ENCODE measurements at places on chromosomes 1 and 21.

DNA sequence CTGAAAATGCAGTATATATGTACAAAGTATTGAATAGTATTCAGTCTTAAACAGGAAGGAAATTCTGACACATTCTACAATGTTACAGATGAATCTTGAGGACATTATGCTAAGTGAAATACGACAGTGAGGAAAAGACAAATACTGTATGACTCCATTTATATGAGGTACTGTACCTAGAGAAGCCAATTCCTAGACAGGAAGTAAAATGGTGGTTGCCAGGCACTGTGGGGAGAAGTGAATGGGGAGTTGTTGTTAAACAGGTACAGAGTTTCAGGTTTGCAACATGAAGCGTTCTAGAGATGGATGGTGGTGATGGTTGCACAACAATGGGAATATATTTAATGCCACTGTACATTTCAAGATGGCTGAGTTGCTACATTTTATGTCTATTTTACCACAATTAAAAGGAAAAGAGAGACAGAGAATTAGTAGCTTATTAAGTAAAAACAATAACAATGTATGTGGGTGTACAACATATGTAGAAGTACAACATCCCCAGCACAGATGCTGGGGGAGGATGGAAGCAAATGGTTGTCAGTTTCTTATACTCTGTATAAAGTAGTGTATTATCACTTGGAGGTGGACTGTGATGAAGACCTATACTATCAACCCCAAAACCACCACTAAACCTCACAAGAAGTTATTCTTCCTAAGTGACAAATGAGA lies 3.9 kb upstream of the RAB4A start:
- DNase-seq = no peak

- no peak for DNase-seq
Measured at GRCh38 chr1:86449103-86449502, 19.6 kb upstream of the CLCA1 start.

DNA sequence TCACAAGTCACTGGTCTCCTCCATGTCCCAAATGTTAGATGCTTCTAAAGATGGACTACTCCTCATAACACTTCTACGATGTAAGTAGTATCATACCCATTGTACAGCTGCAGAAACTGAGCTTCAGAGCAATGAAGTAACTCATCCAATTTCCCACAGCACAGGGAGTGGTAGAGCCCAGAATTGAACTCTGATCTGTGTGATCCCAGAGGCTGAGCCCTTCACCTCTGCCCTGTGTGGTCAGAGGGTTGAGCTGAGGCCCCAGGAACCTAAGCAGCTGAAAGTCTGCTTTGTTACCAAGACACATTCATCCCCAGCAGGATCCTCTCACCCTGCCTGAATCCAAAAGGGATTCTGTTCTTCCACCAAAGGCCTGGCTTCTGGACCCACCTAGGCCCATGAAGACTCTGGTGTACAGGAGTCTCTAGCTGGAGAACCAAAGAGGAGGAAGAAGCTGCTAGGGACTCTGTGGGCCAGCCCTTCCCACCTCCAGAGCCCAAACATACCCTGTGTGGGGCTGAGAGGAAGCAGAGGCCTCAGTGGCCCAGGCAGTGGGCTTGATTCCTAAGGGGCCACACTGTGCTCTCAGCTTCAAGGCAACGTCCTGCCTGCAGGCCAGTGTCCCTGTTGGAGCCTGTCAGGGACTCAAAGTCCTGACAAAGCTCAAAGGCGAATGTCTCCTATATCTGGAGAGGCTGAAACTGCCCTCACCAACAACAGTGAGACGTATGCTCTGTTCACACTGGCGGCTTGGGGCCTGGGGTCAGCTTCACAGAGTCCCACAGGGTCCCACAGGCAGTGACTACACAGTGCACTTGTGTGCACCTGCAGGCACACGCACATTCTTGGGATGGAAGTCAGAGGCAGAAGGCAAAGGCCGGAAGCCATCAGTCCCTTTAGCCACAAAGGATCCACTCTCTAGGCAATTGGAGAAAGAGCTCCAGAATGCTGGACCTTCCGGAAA lies 40.4 kb upstream of the SLC30A1 start:
- DNase-seq = no peak

GRCh38 chr1:234295068-234295467 lies 78.2 kb upstream of the COA6 start:
- DNase-seq = no peak

- no peak for DNase-seq
Measured at GRCh38 chr1:201122321-201122957, 4.5 kb downstream of the ASCL5 start.

GRCh38 chr1:18646091-18646785 lies 15.6 kb downstream of the PAX7 start:
- DNase-seq = no peak

DNA sequence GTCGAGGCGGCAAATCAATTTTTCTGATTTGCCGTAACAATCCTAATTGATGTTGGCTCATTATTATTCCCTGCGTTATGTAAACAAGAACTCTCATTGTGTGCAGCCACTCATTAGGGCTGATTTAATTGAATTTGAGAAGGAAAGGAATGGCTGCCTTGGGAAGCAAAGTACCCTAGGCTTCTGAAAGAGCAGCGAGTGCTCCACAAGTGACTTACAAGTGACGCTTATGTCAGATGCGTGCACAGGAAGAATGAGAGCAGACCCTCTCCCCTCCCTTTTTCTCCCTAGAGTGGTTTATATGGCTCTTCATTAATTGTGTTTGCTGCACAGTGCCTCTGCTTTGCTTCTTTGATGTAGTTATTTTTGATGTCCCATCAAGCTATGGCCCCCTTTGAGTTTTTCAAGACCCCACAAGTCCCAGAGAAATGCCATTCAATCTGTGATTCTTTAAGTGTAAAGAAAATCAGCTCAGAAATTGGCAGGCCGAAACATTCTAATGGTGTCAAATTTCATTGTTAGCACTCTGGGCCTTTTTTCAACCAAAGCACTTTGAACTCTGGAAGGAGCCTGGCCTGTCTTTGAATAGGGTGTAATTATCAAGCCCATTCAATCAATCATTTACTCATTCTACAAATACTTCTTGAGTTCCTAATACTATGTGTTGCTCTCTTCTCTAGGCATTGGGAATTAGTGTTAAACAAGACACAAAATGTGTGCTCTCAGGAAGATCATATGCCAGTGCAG lies 86.8 kb upstream of the VAV3 start:
- DNase-seq = no peak

- DNase-seq = no peak
Measured at GRCh38 chr1:205287767-205288559, 33.6 kb downstream of the NUAK2 start.

GRCh38 chr1:184664042-184664660 lies 90.5 kb downstream of the EDEM3 start:
- DNase-seq = no peak

DNA sequence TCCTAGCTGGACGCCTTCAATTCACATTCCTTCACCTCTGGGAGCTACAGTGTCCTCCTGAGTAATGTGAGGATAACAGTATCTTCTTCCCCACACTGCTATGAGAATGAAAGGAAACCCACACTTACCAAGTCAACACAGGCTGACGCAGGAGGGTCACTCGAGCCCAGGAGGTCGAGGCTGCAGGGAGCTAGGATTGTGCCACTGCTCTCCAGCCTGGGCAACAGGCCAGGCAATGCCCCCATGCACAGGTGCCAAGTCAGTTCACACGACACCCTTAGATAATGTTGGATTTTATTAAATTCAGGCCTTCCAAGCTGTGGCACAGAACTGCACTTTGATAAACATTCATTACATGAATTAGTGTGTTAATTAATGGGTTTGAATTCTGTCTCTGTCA lies 31.9 kb downstream of the MATN1 start:
- DNase-seq = no peak

DNA sequence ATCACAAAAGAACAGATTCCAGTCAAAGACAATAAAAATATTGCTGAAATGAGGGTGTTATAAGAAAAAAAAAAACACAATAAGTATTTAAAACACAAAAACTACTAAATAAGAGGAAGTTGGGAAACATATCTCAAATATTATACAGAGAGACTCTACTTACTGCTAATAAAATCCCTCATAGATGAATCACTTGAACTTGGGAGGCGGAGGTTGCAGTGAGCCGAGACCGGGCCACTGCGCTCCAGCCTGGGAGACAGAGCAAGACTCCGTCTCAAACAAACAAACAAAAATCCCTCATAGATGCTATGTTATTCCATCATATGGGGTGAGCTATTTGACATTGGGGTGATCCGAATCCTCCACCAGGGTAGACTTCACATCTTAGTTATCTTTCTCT lies 48.0 kb upstream of the ZNF281 start:
- no peak for DNase-seq
